ENCODE measurements at places on chromosomes 6 and 20. TPM values are rescaled to one million over a fixed set of nuclear protein-coding genes. Genes with fewer than 3 reads are reported as not detected.

DNA sequence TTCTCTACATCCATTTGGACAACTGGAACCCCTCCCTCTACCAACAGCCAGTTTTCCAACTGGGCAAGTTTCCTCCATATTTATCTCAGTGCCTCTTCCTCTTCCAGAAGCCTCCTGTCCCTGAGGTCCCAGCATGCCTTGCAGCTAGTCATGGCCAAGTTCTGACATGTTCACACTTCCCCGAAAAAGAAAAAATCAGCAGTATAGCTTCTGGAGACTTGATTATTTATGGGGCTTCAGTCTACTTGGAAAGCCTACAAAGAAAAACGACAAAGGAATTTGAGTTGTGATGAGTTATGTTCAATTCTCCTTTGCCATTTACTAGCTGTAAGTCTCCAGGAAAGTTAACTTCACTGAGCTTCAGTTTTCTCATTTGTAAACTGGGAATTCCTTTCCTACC lies 406.5 kb downstream of the MAFB start:
- DNase-seq = no peak

DNA sequence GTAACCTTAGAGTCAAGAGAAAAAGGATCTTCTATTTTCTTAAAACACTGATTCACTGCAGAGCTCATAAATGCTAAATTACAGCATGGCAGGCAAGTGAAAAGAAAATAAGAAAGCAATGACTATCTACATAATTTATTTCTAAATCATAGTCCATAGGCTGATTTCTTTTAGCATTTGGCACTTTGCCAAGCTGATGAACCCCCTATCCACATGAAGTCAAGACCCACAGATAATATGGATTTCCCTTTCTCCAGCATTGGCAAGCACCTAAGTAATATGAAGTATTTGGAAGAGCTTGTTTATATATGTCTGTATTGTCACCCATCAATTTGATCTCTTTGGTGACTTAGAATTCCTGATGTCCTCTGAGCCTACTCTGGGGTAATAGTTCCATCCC lies 47.9 kb upstream of the MRAP2 start:
- no peak for DNase-seq

- DNase-seq = no peak
Measured at GRCh38 chr6:7647504-7647903, 57.5 kb downstream of the SNRNP48 start.

GRCh38 chr20:59289994-59290393 lies 10.4 kb upstream of the EDN3 start:
- DNase-seq = no peak

GRCh38 chr6:124577734-124578281 lies 384.4 kb upstream of the RNF217 start:
- DNase-seq = no peak

Gene SH3BGRL2
- total RNA-seq = 24.1 TPM

DNA sequence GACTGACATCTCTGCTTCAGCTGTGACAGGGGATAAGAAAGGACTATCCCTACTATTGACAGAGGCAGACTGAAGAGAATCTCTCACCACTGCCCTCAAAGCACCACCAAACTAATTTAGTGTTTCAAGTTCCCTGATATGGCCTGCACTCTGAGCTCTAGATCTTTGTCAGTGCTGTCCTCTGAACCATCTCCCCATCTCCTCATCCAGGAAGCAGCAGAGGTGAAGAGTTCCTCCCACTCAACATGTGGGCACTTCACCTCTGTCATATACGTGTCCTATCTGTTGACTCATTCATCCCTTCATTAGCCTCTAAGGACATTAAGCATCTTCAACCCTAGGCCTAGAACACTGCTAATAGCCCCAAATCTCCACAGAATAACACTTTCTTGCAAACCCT lies 14.1 kb downstream of the FAM210B start:
- DNase-seq = no peak

DNA sequence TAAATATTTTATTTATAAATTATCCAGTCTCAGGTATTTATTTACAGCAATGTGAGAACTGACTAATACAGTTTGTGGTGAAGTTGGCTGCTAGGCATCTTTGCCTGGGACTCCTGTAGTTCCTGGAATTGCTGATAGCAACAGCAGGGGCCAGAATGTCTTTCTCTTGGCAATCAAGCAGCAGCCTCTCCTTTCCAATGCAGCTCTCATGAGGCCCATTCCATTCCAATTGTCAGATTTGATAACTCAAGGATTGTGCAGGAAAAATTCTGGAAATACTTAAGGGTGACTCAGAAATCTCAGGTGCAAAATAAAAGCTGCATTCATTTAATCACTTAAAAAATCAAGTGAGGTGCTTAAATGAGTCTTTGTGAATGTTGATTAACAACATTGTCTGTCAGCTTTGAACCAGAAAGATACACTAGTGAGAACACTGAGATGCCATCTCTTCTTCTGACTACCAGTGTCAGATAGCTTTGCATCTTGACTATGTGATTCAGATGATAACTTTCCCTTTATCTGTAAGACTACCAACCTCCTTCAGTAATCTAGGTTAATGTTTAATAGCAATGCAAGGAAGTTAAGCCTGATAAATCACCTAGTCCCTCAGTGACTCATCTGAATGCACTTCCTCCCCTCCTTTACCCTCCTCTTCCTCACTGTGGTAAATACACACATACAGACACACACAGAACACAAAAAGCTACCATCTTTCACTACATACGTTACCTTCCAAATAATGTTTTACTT lies 32.1 kb upstream of the COL21A1 start:
- no peak for DNase-seq

DNA sequence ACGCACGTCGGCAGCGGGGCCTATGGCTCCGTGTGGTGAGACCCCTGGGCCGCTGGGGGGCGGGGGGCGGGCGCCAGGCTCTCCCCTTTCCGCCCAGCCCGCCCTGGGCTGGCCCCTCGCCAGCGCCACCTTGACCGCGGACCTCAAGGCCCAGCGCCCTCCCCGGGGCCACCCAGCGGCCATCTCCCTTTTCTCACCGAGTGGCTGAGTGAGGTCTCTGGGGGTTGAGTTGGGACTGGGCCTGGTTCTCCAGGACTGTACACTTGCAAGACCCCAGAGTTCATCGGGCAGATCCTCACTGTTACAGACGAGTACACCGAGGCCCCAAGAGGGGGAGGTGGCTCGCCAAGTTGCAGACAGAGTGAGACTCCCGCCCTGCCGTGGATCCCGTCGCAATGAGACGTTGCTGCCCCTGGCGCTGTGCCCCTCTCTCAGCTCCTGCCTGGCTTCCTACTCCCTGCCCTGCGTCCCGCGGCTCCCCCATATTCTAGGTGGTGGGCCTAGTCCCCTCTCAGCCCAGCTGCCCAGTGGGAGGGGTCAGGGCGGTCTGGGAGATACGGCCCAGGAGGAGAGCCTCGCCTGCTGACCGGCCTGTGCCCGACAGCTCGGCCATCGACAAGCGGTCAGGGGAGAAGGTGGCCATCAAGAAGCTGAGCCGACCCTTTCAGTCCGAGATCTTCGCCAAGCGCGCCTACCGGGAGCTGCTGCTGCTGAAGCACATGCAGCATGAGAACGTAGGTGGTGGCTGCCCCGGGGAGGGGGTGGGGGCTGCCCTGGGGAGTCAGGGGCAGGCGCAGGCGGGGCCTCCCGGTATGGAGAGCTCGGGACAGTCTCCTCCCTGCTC lies 576 bp downstream of the MAPK13 start:
- peak; percentile 89 for DNase-seq

Gene FOXS1
- not detected for total RNA-seq
